ENCODE measurements at places on chromosomes 7 and 10. TPM values are rescaled to one million over a fixed set of nuclear protein-coding genes. Genes with fewer than 3 reads are reported as not detected.

GRCh38 chr10:59817773-59818172, 64.5 kb upstream of the MRLN start:
- no peak for DNase-seq

- no peak for DNase-seq
Observed at GRCh38 chr7:158907390-158907789, 51.0 kb downstream of the DYNC2I1 start.

- no peak for DNase-seq
Observed at GRCh38 chr10:78481842-78482241, 448.2 kb downstream of the RPS24 start.

DNA sequence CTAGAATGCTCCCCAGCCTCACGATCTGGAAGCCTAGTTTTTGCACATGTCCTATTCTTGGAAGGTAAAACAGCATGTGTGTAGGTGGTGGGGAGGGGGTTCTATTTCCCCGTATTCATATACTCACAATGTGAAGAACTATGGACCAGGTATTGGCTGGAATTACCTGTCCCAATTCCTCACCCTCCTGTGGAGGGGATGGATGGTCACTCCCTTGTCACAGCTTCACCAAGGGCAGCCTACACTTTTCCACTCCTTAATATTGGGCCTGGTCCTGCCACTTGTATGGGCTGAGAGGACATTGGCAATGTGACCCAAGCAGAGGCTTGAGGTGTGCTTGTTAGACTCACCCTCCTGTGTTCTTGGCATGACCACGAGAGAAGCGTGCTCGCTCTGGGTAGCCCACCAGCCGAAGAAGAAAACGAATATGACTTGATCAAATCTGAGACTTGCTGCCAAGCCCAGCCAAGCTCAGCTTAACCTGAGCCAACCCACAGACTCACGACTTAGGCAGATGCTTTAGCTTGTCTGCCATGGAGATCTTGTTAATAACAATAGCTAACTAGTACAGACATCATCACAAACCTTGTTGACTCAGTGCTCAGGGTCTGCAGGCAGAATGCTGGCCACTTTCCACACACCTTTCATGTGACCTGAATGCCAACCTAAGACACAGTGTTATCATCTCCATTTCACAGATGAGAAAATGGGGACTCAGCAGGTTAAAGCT, 17.2 kb downstream of the ZNF488 start:
- DNase-seq, result no peak

DMBT1 gene
- total RNA-seq, result 424 TPM

GRCh38 chr10:19663344-19663743, 152.9 kb upstream of the PLXDC2 start:
- no peak for DNase-seq

DNA sequence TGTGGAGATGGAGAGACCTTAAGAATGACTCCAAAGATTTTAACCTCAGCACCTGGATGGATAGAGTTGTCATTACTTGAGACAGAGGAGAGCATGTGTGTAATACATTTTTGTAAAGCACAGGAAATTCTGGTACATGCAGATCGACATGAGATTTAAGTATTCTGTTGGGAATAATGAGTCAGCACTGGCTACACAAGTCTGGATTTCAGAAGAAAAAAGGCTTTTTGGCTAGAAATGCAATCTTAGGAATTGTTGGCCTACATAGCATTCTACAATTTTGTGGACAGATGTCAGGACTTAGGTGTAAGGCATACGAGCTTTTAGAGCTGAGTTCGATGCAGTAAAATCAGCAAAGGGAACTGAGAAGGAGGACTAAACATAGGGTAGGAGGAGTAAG, 24.1 kb upstream of the ANKRD30A start:
- DNase-seq, result no peak

- no peak for DNase-seq
Observed at GRCh38 chr10:11863353-11864109, 40.4 kb downstream of the PROSER2 start.

DNA sequence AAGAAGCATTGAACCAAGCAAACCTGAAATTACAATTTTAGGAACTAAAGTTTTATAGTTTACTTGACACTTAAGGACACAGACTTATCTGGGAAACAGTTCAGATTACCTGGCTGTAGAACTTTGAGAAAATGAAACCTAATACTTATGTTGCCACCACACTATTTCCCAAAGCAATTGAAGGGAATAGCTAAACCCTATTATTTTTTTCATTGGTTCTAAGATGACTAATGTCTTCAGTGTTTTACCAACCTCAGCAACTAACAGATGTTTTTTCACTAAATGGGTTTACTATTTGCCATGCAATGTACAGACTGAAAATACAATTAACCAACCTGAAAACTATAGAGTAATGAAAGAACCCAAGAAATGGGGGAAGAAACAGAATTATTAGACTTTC, 689.6 kb downstream of the SORCS1 start:
- DNase-seq, result no peak

DNA sequence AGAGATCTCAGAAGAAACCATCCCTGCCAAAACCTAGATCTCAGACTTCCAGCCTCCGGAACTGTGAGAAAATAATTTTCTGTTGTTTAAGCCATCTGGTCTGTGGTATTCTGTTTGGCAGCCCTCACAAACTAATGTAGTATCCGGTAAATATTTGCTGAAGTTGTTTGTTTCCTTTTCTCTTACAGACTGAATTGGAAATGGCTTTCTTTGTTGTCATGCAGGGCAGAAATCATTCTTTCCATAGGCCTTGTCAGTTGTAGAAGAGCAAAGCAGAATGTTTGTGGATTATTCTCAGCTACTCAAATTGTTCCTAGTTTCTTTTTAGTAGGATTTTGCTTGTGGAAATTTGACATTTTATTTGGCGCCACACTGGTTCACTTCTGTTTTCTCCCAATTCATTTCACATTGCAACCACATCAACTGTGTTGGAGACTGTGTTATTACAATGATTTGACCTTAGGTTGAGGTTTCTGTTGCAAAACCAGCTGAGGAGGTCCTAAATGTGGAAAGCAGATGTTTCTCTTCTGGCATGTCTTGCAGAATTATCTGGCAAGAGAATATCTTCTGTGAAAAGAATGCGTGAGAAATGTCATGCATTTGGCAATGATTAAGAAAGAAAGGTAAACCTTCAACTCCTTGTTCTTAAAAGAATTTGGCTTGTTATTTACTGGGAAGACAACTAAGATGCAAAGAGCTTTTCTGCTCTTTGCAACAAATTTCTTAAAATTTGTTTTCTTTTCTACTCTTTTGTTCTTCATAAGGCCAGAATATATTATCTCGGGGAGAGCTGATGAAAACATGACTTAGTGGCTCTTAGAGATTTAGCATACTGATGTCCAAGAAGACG, 25.8 kb downstream of the ACTA2 start:
- no peak for DNase-seq

DNA sequence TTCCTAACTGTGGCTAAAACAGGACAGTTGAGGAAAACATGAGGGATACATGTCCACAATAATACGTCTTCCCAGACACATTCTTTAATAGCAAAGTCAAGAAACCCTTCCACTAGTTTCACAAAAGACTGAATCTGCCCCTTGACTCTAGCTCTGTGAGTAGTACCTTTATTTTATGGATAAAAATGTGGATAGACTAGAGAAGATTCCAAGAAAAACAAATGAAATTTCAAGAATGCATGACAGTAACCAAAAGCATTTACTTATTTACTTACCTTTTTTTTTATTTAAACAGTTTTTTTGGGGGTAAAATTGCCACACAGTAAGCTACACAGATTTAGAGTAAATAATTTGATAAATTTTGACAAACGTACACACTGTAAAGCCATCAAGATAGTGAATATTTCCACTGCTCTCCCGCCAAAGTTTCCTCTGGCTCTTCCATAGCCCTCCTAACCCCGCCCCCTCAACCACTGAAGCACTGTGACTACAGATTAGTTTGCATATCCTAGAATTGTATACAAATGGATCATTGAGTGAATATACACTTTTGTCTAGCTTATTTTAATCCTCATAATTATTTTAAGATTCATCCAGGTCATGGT, 420.4 kb upstream of the ZMIZ1 start:
- no peak for DNase-seq

DNA sequence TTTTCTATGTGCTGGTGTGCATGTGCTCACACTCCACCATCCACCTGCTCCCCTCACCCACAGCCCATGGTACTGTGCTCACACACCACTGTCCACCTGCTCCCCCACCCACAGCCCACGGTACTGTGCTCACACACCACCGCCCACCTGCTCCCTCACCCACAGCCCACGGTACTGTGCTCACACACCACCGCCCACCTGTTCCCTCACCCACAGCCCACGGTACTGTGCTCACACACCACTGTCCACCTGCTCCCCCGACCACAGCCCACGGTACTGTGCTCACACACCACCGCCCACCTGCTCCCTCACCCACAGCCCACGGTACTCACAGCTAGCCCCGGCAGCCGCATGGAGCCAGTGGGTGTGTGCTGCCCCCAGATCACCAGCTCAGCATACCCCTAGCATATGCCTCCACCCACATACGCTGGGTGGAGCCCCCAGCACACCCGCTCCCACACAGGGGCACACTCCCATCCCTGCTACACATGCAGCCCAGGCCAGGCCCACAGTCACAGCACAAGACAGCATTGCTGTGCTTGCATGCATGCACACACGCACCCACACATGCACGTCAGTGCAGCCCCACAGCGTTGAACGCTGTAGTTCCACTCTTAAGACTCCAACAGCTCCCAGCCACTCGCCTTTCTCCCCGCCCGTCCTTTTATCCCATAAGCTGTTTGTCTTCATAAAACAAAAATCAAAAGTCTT, 62.0 kb downstream of the PAX2 start:
- DNase-seq, result no peak

DNA sequence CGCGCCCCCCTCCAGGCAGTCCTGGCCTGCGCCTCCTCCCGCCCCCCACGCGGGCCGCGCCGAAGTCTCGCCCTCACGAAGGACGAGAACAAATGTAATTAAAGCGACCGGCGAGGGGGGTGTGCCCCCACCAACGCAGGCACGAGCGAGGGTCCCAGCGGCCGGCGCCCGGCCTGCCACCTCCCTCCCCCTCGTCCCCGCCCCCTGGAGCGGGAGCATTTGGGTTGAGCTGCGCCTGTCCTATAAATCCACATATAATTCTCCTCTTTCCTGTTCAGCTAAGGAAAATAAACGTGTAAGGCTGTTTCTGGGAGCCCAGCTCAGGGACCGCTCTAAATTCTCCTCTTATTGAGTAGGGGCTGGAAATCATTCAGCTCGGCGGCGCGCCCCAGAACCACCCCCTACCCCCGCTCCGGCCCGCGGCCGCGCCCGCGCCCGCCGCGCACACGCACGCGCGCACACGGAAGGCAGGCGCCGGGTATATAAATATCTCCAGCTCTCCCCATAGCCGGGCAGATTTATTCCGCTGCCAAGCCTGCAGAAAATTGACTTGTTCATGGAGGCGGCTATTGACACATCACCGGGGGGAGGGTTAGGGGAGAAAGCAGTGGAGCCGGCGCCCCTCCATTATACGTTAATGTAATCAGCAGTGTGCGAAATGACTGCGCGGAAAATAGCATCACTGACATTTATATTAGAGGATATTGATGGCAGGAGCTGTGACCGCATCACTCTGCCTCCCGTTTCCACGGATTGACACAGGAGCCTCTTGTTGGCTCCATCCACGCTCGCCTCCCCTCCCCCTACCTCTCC, 61.6 kb upstream of the BTRC start:
- DNase-seq, result no peak

JAKMIP3 gene
- 0.14 TPM for total RNA-seq

GRCh38 chr7:130909881-130910672, 176.1 kb upstream of the KLF14 start:
- DNase-seq, result no peak

GRCh38 chr7:106522696-106523095, 138.3 kb downstream of the CCDC71L start:
- no peak for DNase-seq

DNA sequence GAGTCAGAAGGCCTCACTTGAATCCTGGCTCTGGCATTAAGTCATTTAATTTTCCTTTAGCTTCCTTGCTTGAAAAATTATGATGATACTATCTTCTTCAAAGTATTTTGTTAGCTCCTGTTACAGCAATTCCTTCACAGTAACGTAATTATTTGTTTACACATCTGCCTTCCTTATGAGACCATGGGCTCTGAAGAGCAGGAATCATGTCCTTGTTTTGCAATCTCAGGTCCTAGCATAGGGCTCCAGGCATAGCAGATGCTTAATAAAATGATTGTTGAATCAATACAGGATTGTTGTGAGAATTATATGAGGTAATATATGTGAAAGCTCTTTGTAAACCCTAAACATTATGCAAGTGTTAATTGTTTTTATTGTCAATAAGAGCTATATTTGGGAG, 25.5 kb downstream of the KLHDC10 start:
- DNase-seq, result no peak

GRCh38 chr10:33819206-33819605, 484.7 kb upstream of the NRP1 start:
- no peak for DNase-seq

GRCh38 chr10:45607276-45607675, 65.3 kb downstream of the ZFAND4 start:
- no peak for DNase-seq

GRCh38 chr10:43420369-43421200, 11.6 kb upstream of the HNRNPF start:
- peak; percentile 92 for DNase-seq

GRCh38 chr10:100653957-100654781, 91.2 kb upstream of the PAX2 start:
- DNase-seq, result no peak
